H1 (cell line): ENCODE measurements at places on chromosomes 4 and X.

DNA sequence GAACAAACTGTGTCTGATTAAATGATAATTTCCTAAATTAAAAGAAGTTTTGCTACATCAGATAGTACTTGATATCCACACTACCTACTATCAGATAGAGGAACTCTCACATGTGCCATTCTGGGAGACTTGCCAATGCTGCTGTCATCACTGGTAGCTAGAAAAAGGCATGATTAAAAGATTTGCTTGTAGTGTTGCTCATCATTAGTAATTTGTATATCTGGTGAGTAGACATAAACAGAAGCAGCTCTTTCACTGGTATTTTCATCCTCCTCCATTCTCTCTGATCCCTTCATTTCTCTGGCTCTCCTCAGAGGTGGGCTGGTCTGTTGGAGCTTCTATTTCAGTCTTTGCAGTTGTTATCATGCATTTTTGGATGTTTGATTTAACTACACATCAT, 56.0 kb downstream of the SPRY1 start:
- DNase-seq: no peak

DNA sequence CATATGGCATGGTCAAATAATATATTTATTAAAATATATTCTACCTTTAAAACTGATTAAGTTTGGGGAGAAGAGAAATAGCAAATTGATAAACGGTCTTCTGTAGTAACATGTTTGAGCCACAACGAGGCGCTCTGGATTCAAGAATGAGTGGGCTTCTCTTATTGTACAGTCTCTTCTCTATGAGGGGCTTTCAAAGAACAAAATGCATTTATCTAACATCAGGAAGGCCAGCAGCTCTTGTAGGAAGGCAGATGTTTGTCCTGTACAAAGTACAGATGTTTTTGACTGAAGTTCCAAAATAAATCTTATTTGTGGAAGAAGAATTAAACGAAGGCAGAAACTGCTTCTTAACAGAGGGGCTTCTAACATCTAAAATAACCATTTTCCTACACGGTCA, 153.6 kb downstream of the RASL11B start:
- peak; percentile 3 for DNase-seq

DNA sequence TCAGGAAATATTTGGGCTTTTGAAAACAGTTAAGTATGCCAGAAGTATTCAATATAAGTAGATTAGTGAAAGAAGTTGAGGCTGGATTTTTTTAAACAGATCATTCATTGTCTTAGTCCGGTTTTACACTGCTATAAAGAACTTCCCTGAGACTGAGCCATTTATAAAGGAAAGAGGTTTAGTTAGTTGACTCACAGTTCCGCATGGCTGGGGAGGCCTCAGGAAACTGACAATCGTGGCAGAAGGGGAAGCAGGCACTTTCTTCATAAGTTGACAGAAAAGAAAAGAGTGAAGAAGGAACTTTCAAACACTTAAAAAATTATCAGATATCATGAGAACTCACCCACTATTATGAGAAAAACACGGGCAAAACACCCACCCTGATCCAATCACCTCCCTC, 31.1 kb upstream of the CYLC1 start:
- no peak for DNase-seq

DNA sequence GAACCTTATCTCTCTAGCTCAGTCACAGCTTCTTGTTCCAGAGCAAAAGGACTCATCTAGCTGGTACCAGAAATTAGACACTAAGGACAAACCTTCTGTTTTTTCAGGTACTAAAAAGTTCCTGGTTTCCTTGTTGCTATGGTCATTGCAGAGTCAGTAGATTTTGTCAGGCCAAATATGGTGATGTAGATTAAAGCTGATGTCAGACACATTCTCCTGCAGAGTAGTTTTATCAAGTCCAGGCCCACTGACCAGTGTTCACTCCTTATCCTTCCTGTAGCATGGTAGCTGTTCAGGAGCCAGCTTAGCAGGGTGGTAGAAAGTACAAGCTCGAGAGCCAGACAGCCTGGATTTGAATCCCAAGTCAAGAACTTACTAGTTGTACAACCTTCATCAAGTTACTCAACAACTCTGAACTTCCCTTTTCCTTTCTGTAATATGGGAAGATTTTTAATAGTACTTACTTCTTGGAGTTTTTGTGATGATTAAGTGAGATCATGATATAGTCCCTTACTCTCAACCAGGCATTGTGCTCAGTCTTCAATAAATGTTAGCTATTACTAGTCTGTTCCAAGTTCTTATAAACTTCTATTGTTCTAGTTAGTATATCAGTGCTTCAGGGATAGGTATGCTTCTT, 17.9 kb downstream of the OCRL start:
- DNase-seq: no peak

DNA sequence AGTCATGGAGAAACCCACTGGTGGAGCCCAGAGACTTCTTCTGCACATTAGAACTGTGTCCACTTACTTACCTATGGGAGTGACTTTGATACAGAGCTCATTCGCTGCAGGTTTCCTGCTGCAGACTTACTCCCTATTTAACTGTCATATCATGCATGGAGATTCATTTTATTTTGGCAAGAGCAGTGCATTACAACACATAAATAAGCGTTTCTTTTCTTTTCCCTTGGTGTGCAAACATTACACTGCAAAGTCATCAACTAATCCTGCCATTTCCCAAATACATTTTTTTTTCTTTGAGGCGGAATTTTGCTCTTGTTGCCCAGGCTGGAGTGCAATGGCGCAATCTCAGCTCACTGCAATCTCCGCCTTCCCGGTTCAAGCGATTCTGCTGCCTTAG, 230.9 kb upstream of the SFRP2 start:
- no peak for DNase-seq

DNA sequence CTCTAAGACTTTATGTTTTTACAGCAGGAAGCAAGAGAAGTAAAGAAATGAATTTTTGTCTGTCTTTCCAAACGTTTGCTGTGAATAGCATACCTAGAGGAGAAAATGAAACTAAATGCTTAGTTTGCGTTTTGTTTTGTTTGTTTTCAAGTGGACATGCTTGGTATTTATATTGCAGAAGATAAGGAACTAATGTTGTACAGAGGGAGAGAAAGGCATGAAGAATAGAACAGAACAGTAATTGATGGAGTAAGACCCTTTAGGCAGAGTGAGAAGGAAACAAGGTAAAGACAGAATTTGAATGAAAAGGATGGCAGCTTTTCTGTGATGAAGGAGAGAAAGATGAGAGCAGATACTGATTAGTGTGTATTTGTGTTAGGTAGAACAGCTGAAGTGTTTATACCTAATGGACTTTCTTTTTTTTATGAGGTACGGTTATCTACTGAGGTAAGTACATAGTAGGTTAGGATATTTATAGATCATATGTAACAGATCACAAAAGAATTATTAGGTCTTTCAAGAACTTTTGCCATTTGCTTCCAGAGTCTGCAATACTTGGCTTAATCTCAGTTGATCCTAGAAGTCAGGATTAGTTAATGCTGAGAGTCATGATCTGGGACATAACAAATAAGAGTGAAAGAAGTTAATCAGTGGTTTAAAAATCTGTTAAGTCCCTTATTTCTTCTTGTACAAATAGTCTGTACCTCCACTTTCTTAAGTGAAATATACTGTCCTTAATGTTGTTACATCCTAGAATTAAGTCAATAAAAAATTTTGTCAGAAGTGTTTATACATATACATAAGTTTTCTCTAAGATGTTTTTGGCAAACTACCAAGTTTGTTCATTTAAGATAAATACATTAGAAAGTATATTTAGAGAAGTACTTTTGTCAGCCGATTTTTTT, 36.8 kb downstream of the FABP2 start:
- no peak for DNase-seq

DNA sequence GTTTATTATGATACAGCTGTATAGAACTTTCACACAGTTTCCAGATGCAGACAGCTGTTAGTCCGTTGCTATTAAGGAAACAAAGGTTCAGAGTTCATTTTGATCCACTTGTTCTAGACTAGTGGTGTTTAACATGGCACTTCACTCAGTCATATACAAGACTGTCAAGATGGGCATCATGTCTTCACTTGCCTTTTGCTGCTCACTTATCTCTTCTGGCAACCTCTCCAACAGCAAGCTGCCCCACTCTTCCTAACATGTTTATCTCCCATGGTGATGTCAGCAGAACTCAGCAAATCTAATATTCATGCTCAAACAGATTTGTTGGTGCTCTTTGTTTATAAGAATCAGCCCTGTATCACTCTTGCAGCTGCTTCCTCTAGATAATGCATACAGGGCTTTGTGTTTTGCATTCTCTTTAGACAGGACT, 236.2 kb upstream of the HAND2 start:
- DNase-seq: no peak

- DNase-seq: no peak
These were observed 221.7 kb downstream of the APBB2 start for GRCh38 chr4:40992472-40993295.

- no peak for DNase-seq
These were observed 88.1 kb upstream of the LCORL start for GRCh38 chr4:18109676-18110075.

GRCh38 chrX:25015486-25016360, at the start of gene ARX:
Gene ARX, minus strand, starts transcription at chrX:25015965. Its CDS starts 228 bp downstream, at chrX:25015737.
- no peak for DNase-seq

DNA sequence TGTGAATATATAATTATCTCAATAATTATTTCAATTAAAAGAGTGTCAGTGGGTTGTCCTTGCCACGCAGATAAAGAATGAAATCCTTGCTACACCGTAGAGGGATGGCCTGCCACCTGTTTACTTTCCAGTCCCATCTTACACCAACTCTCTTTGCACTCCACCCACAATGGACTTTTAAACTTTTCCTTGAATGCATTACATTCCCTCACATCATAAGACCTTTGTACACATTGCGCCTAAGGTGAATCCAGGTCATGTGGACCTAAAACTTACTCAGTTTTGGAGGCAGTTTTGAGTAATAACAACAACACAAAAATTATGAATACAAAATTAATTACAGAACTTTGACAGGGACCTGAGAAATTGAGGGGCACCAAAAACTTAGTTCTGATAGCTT, 78.7 kb upstream of the PDE5A start:
- no peak for DNase-seq

DNA sequence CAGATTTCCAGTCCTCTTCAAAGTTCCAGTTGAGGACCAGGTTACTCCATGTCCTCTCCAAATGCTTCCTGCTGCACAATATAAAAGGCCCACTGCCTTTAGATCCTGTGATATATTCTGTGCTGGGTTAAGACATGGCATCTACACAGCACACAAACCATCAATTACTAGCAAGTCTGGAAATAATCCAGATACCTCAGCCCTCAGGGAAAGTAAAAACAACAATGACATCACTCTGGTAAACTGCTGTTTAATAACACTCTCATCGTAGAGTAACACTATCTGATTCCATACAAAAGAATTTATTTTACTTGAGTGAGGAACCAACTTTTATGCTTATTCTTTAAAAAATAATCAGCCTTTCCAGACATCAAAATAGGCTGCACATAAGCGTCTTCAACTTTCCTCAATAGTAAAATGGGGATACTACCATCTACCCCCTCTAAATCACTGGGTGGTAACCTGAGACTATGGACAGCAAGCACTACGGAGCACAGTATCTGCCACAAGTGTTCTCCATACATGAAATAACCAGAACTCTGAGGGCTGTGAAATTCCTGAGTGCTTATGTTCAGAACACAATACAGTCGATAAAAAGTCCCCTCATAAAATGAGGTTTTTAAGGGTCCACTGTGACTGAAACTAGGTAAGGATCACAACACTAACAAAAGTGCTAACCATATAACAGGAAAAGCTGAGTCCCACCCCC, 53.4 kb downstream of the ABCG2 start:
- no peak for DNase-seq

DNA sequence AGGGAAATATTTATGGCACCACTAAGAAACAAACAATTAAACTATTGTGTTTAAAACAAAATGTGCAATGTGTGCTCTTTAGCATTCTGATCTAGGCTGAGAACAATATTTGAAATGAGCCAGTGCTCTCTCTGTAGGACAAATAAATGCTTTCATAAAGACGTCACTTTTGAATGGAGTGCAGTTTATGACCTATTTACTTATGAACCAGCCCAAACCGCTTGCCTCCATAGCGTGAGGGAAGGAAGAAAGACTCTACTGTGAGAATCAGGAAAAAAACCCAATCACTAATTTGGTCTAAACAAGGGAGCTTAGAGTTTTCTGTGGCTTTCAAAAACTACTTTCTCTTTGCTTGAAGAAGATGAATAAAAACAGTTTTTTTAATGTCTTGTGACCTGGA, 39.4 kb downstream of the SAT1 start:
- DNase-seq: no peak

GRCh38 chrX:97820170-97820569, 936.5 kb downstream of the RPA4 start:
- no peak for DNase-seq

DNA sequence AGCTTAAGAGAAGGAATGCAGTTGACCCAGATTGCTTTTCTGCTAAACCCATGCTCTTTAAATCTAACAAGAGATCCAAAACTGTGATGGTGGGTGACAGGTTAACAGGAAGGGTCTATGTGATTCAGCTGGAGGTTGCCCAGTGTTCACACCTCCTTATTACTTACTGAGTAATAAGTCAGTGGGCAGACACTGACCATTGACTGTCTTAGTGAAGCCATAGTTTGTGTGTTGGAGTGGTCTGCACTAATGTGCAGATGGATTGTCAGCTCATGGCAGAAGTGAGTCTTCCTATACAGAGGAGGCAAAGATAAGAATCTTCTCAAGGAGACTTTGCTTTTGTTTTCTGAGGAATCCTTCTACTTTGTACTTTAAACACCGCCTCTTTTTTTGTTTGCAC, 15.2 kb upstream of the RUFY3 start:
- DNase-seq: no peak

GRCh38 chr4:13836946-13837912, 209.7 kb upstream of the BOD1L1 start:
- DNase-seq: no peak

GRCh38 chrX:134444681-134445080, 15.3 kb upstream of the HPRT1 start:
- DNase-seq: no peak

DNA sequence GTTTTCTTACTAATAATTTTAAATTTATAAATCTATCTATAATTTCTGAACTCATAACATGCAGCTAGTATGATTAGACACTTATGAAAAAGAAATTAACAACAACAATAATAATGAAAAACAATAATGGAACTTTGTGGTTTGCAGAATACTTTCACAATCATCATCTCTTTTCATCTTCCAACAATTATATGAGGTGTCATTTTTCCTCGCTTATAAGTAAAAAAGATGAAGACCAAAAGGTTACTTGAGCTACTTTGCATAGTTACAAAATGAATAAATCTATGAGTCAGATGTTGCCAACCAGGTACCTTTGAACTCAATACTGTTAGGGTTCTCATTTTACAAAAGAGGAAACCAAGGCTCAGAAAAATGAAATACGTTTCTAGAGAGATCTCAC, 98.5 kb upstream of the ELOVL6 start:
- no peak for DNase-seq
